ENCODE measurements at places on chromosomes 5 and 9. TPM values are rescaled to one million over a fixed set of nuclear protein-coding genes. Genes with fewer than 3 reads are reported as not detected.

PAXX gene
- 83.7 TPM for total RNA-seq

PCDHGB2 gene
- 0.19 TPM for total RNA-seq

EIF4E1B gene
- total RNA-seq: not detected

SPOCK1 gene
- 19.8 TPM for total RNA-seq

LCN15 gene
- not detected for total RNA-seq

RRAGA gene
- 127 TPM for total RNA-seq

SAXO1 gene
- not detected for total RNA-seq

SPEF2 gene
- 1.9 TPM for total RNA-seq

All from A549 treated with CpdA at 1 μM for 4 hours (cell line).